Esophagus mucosa (tissue), 1 donor: ENCODE measurements at places on chromosomes 11 and 22. TPM values are rescaled to one million over a fixed set of nuclear protein-coding genes. Genes with fewer than 3 reads are reported as not detected.

Gene CCDC81
- total RNA-seq = 0.28 TPM

Gene TESMIN
- total RNA-seq = 5.2 TPM

Gene RCOR2
- 0.16 TPM for total RNA-seq

Gene LINC01488
- total RNA-seq = not detected

Gene OR10A2
- not detected for total RNA-seq

Gene NXF1
- 39.1 TPM for total RNA-seq

Gene OR4A15
- total RNA-seq = not detected

Gene B3GAT1
- total RNA-seq = 0.08 TPM

Gene PISD
- total RNA-seq = 20.2 TPM

Gene VSIG10L2
- not detected for total RNA-seq

Gene TRIM34
- 4.0 TPM for total RNA-seq

Gene UBQLN3
- total RNA-seq = not detected

Gene C11orf97
- total RNA-seq = not detected

Gene VPS11
- 17.8 TPM for total RNA-seq

Gene ROBO4
- 2.3 TPM for total RNA-seq

Gene MUC5AC
- total RNA-seq = not detected

Gene TRIM49C
- total RNA-seq = not detected

Gene OR6A2
- 0.08 TPM for total RNA-seq

Gene GLYAT
- total RNA-seq = not detected

Gene CTSF
- 4.1 TPM for total RNA-seq

Gene CD3D
- total RNA-seq = 4.0 TPM

Gene FAM168A
- 10.1 TPM for total RNA-seq

Gene IGSF9B
- 1.5 TPM for total RNA-seq

Gene MFRP
- total RNA-seq = not detected

Gene TMEM121B
- total RNA-seq = 0.28 TPM

Gene OTOG
- total RNA-seq = not detected

Gene PACSIN3
- 55.3 TPM for total RNA-seq

Gene HEPN1
- not detected for total RNA-seq

Gene APOA5
- not detected for total RNA-seq

Gene SLC22A12
- not detected for total RNA-seq

Gene MS4A15
- not detected for total RNA-seq

Gene NXPE2
- total RNA-seq = not detected

Gene RAG1
- total RNA-seq = 0.12 TPM

Gene POU2AF2
- total RNA-seq = not detected

Gene OR51B2
- total RNA-seq = not detected

Gene RFPL1
- total RNA-seq = not detected

Gene KIF18A
- total RNA-seq = 5.4 TPM

Gene IRAG1
- total RNA-seq = 3.2 TPM

Gene BTBD18
- not detected for total RNA-seq

Gene ACRV1
- not detected for total RNA-seq

Gene MAJIN
- total RNA-seq = not detected

Gene IGF2
- total RNA-seq = 1.6 TPM

Gene OR51Q1
- total RNA-seq = not detected

Gene RAC2
- 19.0 TPM for total RNA-seq

Gene TRIM51
- total RNA-seq = not detected

Gene SMIM38
- 0.16 TPM for total RNA-seq

Gene DEPDC5
- 17.7 TPM for total RNA-seq
